ENCODE measurements at places on chromosomes 13 and 19. TPM values are rescaled to one million over a fixed set of nuclear protein-coding genes. Genes with fewer than 3 reads are reported as not detected.

ZC3H4 gene
- total RNA-seq = 76.0 TPM

ZNF625 gene
- total RNA-seq = 4.9 TPM

HCN2 gene
- total RNA-seq = 1.1 TPM

RFPL4A gene
- not detected for total RNA-seq

ZNF780A gene
- total RNA-seq = 15.0 TPM

KLK12 gene
- not detected for total RNA-seq

NTN5 gene
- total RNA-seq = 1.9 TPM

- no peaks in the 10 kb centered on the region for H3K4me1 ChIP-seq
- H3K27ac ChIP-seq = no peak overlapping the region
- H3K4me3 ChIP-seq = no peak overlapping the region
- no peaks in the 10 kb centered on the region for H3K27me3 ChIP-seq
- no peak for DNase-seq
These were observed 1550.9 kb downstream of the PCDH9 start for GRCh38 chr13:65679240-65679639.

DNA sequence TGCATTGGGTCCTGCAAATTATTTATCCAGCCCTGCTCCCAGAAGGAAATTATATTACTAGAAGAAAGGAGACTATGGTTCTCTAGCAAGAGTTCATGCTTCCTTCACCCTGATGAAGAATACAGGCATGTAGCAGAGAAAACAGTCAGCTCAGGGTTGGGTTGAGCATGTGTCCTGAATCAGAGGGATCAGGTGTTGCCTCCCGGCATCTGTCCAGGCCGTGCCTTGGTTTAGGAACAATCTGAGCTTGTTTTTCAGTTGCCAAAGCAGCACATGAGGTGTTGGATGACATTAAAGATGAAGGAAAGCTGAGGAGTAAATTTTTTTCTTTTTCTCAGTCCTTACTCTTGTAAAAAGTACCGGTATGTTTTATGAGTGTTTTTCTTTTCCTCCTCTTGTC lies 62.0 kb downstream of the KL start:
- H3K27me3 ChIP-seq = no peaks in the 10 kb centered on the region
- no peaks in the 10 kb centered on the region for H3K36me3 ChIP-seq
- H3K4me3 ChIP-seq = no peak overlapping the region
- H3K27ac ChIP-seq = no peak overlapping the region
- no peaks in the 10 kb centered on the region for H3K4me1 ChIP-seq

- no peak for DNase-seq
- H3K27me3 ChIP-seq = no peaks in the 10 kb centered on the region
- H3K4me3 ChIP-seq = no peak overlapping the region
- H3K27ac ChIP-seq = no peak overlapping the region
These were observed 329.3 kb downstream of the SPRY2 start for GRCh38 chr13:80011448-80012212.
